Astrocyte (in vitro differentiated cells and primary cell): ENCODE measurements at places on chromosomes 11 and 22. TPM values are rescaled to one million over a fixed set of nuclear protein-coding genes. Genes with fewer than 3 reads are reported as not detected.

MAJIN gene
- not detected in 2 replicates for total RNA-seq

MIOX gene
- total RNA-seq: 0.91 and 1.2 TPM in 2 replicates

DNA sequence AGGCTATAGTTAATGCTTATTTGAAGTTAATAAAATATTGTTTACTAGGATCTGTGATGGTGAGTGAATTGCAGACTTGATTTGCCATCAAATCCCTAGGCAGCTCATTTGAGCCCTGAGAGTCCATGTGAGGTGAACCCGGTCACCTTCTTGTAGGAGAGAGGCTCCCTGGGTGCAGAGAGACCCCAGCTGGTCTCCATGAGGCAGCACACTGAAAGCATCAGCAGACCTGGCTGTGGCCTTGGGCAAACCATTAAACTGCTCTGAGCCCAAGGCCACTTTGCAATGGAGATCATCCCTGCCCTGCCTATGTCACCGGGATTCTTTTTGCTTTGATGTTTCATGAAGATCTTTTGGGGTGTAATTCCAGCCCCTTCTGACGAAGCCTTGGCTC lies 125.2 kb downstream of the MICAL2 start:
- DNase-seq: no peak
- H3K4me3 ChIP-seq: no peak overlapping the region
- peaks cover 53% of the 10 kb centered on the region for H3K4me1 ChIP-seq
- no peaks in the 10 kb centered on the region for H3K27me3 ChIP-seq
- peak overlapping the region; percentile 97 for H3K27ac ChIP-seq

GRCh38 chr11:19952116-19952605 lies 208.1 kb downstream of the DBX1 start:
- DNase-seq: peak; percentile 74
- H3K27me3 ChIP-seq: no peaks in the 10 kb centered on the region
- H3K4me1 ChIP-seq: peaks cover 30% of the 10 kb centered on the region
- peak overlapping the region; percentile 1 for H3K27ac ChIP-seq

GRCh38 chr22:20803696-20804324 lies 29.9 kb downstream of the SERPIND1 start:
- no peaks in the 10 kb centered on the region for H3K27me3 ChIP-seq
- H3K4me1 ChIP-seq: peaks cover 8% of the 10 kb centered on the region
- DNase-seq: no peak
- H3K4me3 ChIP-seq: no peak overlapping the region
- H3K27ac ChIP-seq: no peak overlapping the region
- H3K36me3 ChIP-seq: peaks cover 28% of the 10 kb centered on the region

DNA sequence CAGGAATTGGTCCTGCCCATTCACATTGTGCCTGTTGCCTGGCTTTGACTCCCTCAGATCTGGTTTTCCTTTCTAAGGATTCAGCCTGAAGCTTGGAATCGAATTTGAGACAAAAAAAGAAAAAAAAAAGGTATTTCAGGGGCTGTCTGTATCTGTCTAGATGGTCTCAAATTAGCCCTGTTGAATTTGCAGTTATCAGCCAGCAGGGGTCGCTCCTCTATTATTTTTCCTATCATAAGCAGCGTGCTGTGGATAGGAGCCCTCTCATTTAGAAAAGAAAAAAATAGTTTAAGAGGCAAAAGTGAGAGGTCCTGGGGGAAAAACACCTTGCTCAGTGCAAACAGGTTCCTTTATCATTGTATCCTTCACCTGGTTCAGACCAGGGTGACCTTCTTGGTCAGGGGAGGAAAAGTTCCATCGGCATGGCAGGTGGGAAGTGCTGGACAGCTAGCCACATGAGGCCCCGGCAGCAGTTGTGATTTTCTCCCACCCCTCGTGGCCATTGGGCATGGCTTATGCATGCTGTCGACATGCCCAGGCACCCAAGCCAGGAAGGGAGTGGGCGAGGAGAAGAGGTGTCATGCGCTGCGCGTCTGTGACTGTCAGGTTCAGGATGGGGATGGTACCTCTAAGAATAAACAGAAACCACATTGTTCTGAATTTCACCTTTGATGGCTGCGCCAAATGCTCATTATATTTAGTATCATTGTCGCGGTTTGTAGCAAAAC lies 13.1 kb downstream of the OR5AK2 start:
- H3K27me3 ChIP-seq: no peaks in the 10 kb centered on the region
- no peaks in the 10 kb centered on the region for H3K4me1 ChIP-seq
- DNase-seq: no peak
- H3K36me3 ChIP-seq: no peaks in the 10 kb centered on the region
- H3K4me3 ChIP-seq: no peak overlapping the region

- no peaks in the 10 kb centered on the region for H3K4me1 ChIP-seq
- H3K36me3 ChIP-seq: no peaks in the 10 kb centered on the region
- H3K4me3 ChIP-seq: no peak overlapping the region
- H3K27ac ChIP-seq: no peak overlapping the region
- DNase-seq: no peak
- H3K27me3 ChIP-seq: no peaks in the 10 kb centered on the region
Measured at GRCh38 chr11:87491381-87491780, 453.6 kb downstream of the TMEM135 start.

- H3K27ac ChIP-seq: no peak overlapping the region
- no peaks in the 10 kb centered on the region for H3K27me3 ChIP-seq
Measured at GRCh38 chr11:6548121-6548520, 51.0 kb downstream of the DNHD1 start.

DNA sequence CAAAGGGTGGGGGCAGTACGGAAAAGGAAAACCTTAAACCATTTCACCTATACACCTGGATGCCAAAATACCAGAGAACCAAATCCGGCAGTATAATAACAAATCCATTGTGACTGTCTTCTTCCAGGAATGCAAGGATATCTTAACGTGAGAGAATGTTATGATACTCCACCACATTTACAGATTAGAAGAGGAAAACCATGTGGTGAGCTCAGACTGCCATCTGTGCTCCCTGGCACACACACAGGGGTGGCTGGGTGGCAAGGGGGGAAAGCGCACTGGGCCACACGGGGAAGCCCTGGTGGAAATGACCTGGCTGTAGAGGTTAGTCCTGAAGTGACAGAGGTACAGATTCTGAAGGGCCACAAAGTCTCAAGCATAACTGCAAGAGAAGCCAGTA lies 9.9 kb downstream of the EIF1AD start:
- no peaks in the 10 kb centered on the region for H3K36me3 ChIP-seq
- no peaks in the 10 kb centered on the region for H3K27me3 ChIP-seq
- H3K4me1 ChIP-seq: no peaks in the 10 kb centered on the region
- no peak overlapping the region for H3K27ac ChIP-seq
- DNase-seq: peak; percentile 19

DNA sequence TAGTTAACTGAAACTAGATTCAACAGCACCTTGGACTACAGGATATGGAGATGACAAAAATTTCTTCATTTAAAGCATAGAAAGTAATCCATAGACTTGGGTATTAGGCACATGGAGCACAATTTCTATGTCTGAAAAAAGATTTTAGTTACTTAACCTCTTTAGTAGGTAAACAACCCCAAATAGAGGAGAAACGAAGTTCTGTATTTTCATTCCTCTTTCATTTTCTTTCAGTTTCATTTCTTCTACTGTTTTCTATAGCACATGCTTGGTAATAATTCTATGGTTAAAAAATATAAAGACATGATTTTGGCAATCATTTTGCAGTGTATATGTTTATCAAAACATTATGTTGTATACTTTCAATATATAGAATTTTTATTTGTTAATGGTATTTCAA lies 99.5 kb downstream of the CASP12 start:
- no peaks in the 10 kb centered on the region for H3K36me3 ChIP-seq
- no peaks in the 10 kb centered on the region for H3K4me1 ChIP-seq
- DNase-seq: no peak
- no peaks in the 10 kb centered on the region for H3K27me3 ChIP-seq

DNA sequence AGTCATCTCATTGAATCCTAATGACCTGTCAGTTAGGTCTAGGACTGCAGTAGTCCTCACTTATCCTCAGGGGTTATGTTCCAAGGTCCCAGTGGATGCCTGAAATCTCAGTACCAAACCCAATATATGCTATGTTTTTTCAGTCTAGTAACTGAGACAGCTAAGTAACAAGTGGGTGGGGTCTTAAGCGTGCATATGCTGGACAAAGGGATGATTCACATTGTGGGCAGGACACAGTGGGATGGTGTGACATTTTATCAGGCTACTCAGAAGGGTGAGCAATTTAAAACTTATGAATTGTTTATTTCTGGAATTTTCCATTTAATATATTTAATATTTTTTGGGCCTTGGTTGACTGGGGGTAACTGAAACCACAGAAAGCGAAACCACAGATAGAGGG lies 29.0 kb downstream of the DDX10 start:
- H3K4me3 ChIP-seq: no peak overlapping the region
- H3K36me3 ChIP-seq: peaks cover 18% of the 10 kb centered on the region
- H3K27ac ChIP-seq: peak overlapping the region; percentile 52
- DNase-seq: peak; percentile 75

GRCh38 chr11:134252346-134253187 lies 585 bp downstream of the THYN1 start:
- H3K27ac ChIP-seq: peak overlapping the region; percentile 41
- H3K4me3 ChIP-seq: peak overlapping the region; percentile 95
- H3K27me3 ChIP-seq: no peaks in the 10 kb centered on the region
- no peak for DNase-seq
- peaks cover 13% of the 10 kb centered on the region for H3K36me3 ChIP-seq

DNA sequence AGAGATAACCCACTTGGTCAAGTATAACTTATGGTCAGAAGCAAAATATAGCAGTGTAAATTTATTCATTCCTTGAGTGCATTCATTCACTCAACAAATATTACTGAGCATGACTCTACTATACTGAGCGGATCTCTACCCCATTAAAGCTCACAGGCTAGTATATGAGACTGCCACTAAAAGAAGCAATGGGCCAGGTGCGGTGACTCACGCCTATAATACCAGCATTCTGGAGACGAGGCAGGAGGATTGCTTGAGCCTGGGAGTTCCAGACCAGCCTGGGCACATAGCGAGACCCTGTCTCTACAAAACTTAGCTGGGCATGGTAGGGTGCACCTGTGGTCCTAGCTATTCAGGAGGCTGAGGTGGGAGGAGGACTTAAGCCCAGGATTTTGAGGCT lies 197.6 kb upstream of the BLID start:
- DNase-seq: no peak
- H3K4me3 ChIP-seq: no peak overlapping the region
- no peaks in the 10 kb centered on the region for H3K36me3 ChIP-seq
- H3K4me1 ChIP-seq: peaks cover 6% of the 10 kb centered on the region
- peaks cover 11% of the 10 kb centered on the region for H3K27me3 ChIP-seq

DNA sequence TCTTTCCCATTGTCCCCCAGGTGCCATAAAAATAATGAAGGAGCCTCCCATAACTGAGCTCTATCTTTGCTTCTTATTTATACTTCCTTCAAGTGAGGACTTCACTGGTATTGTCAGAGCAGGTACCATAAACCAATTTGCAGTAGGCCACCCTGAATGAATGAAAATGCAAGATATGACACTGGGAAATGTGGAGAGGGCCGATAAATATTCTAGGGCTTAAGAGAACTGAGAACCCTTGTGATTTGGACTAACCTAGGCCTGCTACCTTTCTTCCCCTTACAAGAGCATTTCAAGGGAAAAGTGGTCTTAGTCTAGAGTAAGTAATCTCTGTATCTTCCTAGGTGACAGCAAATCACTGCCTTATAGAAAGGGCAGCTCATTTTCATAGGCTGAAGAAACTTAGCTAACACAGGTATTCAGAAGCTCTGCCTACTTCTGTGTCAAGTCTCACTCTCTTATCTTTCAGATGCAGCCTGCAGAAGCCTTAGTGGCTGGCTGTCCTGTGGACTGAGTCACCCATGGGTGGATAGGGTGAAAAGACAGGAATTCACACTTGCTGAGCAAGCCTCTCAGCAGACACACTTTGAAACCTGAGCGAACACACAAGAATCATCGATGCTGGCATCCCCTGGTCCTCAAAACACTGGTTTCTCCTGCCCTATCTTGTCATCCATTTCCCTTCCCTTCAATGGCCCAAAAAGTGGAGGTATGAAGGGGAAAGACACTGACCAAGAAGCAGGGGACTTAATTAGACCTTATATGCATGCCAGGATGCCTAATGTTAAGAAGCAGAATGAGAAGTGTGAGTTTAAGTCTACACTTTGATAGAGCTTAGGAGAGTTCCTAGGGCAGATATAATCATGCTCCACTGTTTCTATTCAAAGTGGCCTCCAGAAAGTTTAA lies 15.2 kb downstream of the NRIP3 start:
- no peaks in the 10 kb centered on the region for H3K36me3 ChIP-seq
- no peak overlapping the region for H3K4me3 ChIP-seq
- no peak overlapping the region for H3K27ac ChIP-seq
- H3K27me3 ChIP-seq: no peaks in the 10 kb centered on the region
